ENCODE measurements at places on chromosomes 2 and 18. TPM values are rescaled to one million over a fixed set of nuclear protein-coding genes. Genes with fewer than 3 reads are reported as not detected.

The UGT1A10 gene
- total RNA-seq: 19.0 TPM

DNA sequence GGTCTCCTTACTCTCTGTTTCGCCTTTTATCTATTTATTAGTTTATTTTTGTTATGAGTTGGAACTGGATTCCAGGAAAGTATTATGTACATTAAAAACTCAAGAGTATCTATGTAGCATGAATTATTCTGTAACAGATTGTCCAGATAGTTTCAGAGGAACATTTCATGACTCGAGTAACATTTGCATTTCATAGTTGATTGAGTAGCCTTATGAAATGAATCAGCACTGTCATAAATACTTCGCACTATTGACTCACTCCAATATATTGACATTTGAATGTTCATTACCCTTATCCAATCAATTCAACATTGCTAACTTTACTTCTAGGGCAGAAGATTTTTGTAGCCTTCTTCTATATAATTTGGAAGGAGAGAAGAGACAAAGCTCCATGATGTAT is 11.3 kb upstream of the VRK2 start:
- H3K27ac ChIP-seq: no peak overlapping the region
- no peaks in the 10 kb centered on the region for H3K4me1 ChIP-seq
- DNase-seq: no peak
- no peaks in the 10 kb centered on the region for H3K36me3 ChIP-seq
- H3K4me3 ChIP-seq: no peak overlapping the region
- H3K27me3 ChIP-seq: no peaks in the 10 kb centered on the region

DNA sequence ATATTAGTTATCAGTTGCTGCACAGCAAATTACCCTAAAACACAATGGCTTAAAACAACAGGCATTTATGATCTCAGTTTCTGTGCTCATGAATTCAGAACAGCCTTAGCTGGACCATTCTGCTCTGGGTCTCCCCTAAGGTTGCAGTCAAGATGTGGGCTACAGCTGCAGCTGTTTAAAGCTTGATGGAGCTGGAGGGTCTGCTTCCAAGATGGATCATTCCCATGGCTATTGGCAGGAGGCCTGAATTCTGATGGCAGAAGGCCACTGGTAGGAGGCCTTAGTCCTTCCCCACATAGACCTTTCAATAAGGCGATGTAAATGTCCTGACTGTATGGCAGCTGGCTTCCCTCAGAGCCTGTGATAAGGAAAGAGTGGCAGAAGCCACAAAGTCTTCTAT is 118.6 kb upstream of the SERPINE2 start:
- DNase-seq: no peak
- no peaks in the 10 kb centered on the region for H3K4me1 ChIP-seq
- no peaks in the 10 kb centered on the region for H3K36me3 ChIP-seq
- no peaks in the 10 kb centered on the region for H3K27me3 ChIP-seq
- H3K27ac ChIP-seq: no peak overlapping the region

- no peak overlapping the region for H3K27ac ChIP-seq
- no peak for DNase-seq
- H3K4me3 ChIP-seq: no peak overlapping the region
- no peaks in the 10 kb centered on the region for H3K4me1 ChIP-seq
Measured at GRCh38 chr18:27595113-27595838, 410.2 kb upstream of the CHST9 start.

The PSMA8 gene
- total RNA-seq: not detected

DNA sequence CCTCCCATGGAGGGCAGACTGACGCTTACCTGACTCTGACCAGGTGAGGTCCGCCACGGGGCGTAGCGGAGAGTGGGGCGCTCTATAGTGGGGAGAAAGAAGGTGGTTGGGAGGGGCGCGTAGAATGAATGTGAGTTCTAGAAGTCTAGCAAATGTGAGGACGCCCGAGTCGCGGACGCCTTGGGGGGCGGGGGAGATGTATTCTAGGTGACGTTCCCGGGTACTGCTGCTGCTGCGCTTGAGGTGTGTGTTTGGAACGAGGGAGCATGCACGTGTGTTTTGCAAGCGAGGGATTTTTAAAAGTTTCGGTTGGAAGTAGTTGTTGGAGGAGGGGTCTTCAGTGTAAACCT is 758 bp downstream of the RIF1 start:
- peaks cover 9% of the 10 kb centered on the region for H3K4me1 ChIP-seq
- H3K36me3 ChIP-seq: peaks cover 22% of the 10 kb centered on the region
- peak overlapping the region; percentile 96 for H3K27ac ChIP-seq
- no peaks in the 10 kb centered on the region for H3K27me3 ChIP-seq
- H3K4me3 ChIP-seq: peak overlapping the region; percentile 90

The SH3RF3 gene
- total RNA-seq: 5.0 TPM

GRCh38 chr2:195451160-195451559 is 205.9 kb upstream of the SLC39A10 start:
- no peak overlapping the region for H3K27ac ChIP-seq
- no peaks in the 10 kb centered on the region for H3K4me1 ChIP-seq
- H3K4me3 ChIP-seq: no peak overlapping the region
- no peaks in the 10 kb centered on the region for H3K27me3 ChIP-seq

The IL1R2 gene
- 2.3 TPM for total RNA-seq

The ZNF804A gene
- total RNA-seq: 3.6 TPM

DNA sequence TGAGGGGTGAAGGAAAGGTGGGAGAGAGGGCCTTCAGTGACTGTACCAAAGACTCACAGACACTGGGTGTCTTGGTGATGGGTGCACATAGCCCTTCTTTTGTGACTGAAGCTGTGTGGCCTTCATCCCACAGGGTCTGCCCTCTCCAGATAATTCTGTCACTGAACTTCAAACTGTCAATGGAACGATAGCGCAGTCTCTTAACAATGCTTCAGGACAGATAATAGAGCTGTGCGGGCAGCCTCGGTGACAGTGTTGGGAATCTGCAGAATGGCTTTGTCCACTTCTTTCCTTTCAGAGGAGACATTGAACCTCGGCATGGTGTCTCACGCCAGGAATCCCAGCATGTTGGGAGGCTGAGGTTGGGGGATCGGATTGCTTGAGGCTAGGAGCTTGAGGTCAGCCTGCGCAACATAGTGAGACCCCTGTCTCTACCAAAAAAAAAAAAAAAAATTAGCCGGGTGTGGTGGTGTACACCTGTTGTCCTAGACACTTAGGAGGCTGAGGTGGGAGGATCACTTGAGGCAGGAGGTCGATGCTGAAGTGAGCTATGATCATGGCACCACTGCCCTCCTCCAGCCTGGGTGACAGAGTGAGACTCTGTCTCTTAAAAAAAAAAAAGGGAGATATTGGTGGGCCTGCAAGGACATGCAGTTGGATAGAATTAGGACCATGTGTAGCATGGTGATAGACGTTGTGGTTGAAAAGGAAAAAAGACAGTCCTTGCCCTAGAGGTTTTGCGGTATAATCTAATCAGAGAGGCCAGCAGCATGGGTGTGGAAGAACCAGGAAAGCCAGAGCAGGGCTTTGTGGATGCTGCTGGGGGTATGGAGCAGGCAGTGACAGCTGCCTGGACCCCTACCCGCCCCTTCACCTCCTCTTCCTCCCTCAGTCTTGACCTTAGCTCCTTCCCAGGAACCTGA is 91.4 kb downstream of the LDLRAD4 start:
- no peak overlapping the region for H3K4me3 ChIP-seq
- H3K27ac ChIP-seq: no peak overlapping the region
- no peaks in the 10 kb centered on the region for H3K4me1 ChIP-seq
- no peaks in the 10 kb centered on the region for H3K27me3 ChIP-seq

DNA sequence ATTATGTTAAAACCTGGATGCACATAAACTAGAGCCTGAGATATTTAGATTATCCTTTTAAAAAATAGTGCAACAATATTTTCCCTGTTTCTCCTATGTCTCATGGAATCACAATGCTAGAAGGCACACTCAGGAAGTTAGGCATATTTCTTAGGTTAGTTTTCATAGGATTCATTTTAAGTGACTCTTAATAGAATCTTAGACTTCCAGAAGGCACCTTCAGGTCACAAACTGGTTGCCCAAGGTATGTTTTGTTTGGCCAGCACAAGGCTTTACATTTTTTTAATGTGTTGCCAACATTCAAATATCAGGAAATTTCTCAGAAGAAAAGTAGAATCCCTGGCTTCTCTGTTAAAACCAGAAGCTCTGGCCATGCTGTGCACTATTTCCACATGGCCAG is 129.3 kb downstream of the LNPK start:
- H3K27ac ChIP-seq: no peak overlapping the region
- H3K4me3 ChIP-seq: no peak overlapping the region
- H3K36me3 ChIP-seq: no peaks in the 10 kb centered on the region
- DNase-seq: no peak

GRCh38 chr18:77181950-77182707 is 49.5 kb upstream of the MBP start:
- H3K4me3 ChIP-seq: no peak overlapping the region
- H3K27ac ChIP-seq: no peak overlapping the region
- no peaks in the 10 kb centered on the region for H3K36me3 ChIP-seq
- H3K27me3 ChIP-seq: no peaks in the 10 kb centered on the region

DNA sequence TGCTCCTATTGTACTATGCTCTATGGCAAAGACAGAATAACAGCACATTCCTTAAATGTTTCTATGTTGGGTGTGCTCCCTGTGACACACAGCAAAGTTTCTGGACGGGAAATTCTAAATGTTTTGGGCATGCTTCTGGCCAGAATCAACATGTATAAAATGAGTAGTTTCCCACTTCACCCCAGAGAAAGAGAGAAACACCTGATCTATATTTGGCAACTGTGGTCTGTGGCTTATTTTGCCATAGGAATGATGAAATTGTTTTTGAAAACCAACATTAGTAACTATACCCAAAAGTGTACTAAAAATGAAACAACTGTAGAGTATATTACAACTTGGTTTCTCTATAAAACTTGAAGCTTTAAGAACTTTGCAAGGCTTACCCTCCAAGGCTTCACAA is 89.1 kb downstream of the RAD51AP2 start:
- no peaks in the 10 kb centered on the region for H3K36me3 ChIP-seq
- no peak for DNase-seq
- no peaks in the 10 kb centered on the region for H3K27me3 ChIP-seq
- no peaks in the 10 kb centered on the region for H3K4me1 ChIP-seq

DNA sequence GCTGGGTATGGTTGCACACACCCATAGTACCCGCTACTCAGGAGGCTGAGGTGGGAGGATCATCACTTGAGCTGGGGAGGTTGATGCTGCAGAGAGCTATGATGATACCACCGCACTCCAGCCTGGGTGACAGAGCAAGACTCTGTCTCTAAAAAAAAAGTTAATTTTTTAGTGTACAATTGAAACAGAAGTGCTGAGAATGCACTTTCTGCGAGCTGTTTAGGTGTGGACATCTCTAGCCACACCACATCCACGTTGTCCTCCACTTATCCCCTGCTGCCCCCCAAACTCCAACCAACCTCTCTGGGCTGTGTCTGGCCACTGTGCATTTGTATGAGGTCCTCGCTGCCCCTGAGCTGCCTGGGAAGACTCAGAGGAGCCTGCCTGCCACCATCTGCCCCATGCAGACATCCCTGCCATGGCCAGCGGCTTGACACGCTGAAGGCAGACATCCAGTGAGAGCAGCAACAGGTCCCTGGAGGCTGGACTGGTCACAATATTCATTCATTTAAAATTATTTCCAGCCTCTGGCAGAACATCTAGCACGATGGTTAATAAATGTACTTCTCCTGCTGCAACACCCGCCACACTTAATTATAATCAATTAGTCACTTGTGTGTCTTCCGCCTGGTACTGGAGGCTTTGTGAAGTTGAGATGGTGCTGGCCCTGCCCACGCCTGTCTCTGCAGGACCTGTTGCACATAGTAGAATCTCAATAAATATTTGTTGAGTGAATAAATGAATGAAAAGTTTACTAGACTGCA is 3.7 kb upstream of the AFF3 start:
- no peaks in the 10 kb centered on the region for H3K36me3 ChIP-seq
- no peak for DNase-seq
- H3K27me3 ChIP-seq: no peaks in the 10 kb centered on the region
- peaks cover 3% of the 10 kb centered on the region for H3K4me1 ChIP-seq
- no peak overlapping the region for H3K27ac ChIP-seq
- no peak overlapping the region for H3K4me3 ChIP-seq

The SPRED2 gene
- total RNA-seq: 25.0 TPM

The GKN2 gene
- total RNA-seq: not detected

DNA sequence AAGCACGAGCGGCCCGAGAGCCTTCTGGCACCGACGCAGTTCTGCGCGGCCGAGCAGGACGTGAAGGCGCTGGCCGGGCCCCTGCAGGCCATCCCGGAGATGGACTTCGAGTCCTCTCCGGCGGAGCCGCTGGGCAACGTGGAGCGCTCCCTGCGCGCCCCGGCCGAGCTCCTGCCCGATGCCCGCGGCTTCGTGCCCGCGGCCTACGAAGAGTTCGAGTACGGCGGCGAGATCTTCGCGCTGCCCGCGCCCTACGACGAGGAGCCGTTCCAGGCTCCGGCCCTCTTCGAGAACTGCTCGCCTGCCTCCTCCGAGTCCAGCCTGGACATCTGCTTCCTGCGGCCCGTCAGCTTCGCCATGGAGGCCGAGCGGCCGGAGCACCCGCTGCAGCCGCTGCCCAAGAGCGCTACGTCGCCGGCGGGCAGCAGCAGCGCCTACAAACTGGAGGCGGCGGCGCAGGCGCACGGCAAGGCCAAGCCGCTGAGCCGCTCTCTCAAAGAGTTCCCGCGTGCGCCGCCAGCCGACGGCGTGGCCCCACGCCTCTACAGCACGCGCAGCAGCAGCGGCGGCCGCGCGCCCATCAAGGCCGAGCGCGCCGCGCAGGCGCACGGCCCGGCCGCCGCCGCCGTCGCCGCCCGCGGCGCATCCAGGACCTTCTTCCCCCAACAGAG is 70.4 kb downstream of the ARHGEF33 start:
- H3K27me3 ChIP-seq: no peaks in the 10 kb centered on the region
- H3K27ac ChIP-seq: no peak overlapping the region
- peak; percentile 76 for DNase-seq
- H3K4me1 ChIP-seq: no peaks in the 10 kb centered on the region

GRCh38 chr18:55587418-55588110 is 428 bp downstream of the TCF4 start:
- no peaks in the 10 kb centered on the region for H3K36me3 ChIP-seq
- H3K4me1 ChIP-seq: no peaks in the 10 kb centered on the region
- peak overlapping the region; percentile 59 for H3K4me3 ChIP-seq
- peak overlapping the region; percentile 84 for H3K27ac ChIP-seq

DNA sequence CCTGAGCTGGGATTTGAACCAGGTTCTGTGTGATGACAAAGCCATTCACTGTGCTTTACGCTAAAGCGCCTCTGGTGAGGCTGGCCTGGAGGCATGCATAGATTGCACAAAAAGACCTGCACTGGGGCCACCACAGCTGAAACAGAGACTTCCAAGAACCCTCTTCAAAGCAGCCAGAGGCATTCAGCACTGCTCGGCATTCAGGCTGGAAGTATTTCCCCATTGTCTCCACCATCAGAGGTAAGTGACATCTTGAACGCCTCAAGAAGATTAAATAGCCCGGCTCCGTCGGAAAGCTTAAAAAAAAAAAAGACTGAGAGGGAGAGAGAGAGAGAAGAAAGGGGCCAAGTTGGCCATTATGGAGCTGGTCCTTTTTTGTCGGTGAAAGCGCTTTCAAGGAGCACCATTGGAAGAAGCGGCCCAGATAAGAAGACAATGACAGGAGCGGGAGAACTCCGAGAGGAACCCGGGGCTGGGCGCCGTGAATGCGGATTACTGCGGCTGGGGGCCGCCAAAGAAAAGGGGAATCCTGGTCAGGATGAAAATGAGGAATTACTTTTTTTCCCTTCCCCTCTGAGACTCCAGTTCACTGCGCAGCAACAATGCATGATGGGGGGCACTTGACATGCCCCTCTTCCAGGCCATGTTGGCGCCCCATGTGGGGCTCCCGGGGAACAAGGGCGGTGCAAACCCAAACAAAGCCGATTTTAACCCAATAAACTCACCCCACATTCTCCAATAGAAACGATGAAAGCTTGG is 228.3 kb downstream of the MYCN start:
- H3K4me1 ChIP-seq: no peaks in the 10 kb centered on the region
- DNase-seq: no peak
- H3K27ac ChIP-seq: no peak overlapping the region

The GALNT13 gene
- total RNA-seq: 1.6 TPM
